AG04450 (cell line): ENCODE measurements at places on chromosomes 16 and 17.
A peak's percentile ranks its signal among the peaks of the same experiment; 100 is the strongest.

DNA sequence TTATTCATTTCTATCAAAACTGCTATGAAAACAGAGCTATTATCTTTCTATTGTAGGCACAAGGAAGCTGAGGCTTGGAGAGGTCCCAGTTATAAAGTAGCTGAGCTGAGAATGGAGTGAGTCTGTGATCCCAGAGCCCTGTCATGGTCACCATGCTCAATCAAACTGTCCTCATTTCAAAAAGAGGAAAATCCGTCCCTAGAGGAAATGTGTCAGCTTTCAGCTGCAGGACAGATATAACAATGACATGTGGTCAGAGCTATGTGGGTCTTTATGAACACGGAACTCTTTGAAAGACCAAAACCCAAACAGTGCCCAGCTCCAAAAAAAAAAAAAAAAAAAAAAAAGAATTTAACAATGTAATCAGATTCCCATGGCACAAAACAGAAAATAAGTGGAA, 266.1 kb downstream of the XYLT1 start:
- no peak for DNase-seq

GRCh38 chr17:48429638-48430586, at the start of gene SKAP1:
TSS of gene SKAP1 (minus strand) at chr17:48430214.
- DNase-seq: no peak

DNA sequence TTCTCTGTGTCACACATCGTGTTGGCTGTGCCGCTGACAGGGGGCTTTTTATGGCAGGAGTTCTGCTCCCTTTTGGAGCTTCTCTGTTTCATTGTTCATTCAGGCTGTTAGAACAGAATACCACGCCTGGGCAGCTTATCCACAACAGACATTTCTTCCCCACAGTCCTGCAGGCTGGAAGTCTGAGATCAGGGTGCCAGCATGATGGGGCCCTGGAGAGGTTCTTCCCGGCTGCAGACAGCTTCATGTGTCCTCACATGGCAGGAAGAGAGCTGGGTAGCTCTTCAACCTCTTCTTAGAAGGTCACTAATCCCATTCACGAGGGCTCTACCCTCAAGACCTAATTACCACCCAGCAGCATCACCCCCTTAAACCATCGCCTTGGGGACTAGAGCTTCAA, 65.1 kb downstream of the DHRS7C start:
- no peak for DNase-seq

GRCh38 chr16:641326-642188, at the start of gene MCRIP2:
TSS of gene MCRIP2 (plus strand) at chr16:641828. CDS start at chr16:641992, 164 bp downstream.
- DNase-seq: peak; percentile 41

DNA sequence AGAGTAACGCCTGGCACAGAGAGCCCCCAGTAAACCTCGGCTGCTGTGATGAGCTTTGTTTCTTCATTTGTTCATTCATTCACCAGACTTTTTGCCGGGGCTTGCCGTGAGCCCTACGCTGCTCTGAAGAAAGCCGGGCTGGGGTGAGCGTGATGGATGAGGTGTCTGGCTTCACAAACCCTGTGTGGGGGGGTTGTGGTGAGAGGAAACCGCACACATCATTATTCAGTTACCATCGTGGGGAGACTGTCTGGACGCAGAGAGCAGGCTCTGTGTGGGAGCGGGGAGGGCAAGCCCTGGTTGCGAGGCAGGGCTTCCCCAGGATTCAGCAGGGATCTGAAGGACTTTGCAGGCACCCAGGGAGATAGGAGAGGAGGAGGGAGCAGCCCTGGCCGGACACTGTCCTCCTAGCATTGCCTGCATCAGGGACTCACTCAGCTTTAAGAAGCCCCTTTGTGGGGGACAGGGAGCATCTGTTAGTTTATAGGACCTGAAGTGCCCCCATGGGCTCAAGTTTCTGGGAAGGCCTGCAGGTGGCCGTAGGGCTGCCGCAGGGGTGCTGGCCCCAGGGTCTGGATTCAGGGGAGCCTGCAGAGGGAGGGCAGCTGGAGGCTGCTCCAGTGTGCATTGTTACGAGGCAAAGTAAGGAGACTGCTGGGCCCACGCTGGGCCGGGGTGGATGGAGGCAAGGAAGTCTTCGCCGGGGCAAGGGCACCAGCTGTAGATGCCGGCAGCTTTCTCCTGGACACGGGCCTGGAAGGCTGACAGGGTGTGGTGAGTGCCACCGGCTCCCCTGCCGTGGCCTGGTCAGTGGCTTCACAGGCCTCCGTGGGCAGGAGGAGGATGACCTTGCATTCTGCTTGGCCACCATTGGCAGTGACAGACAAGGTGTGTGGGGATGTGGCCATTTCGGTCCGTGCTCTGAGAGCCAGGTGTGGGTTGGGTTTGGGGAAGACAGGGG, 334.5 kb downstream of the SEC14L1 start:
- DNase-seq: peak; percentile 79

GRCh38 chr16:51685498-51685897, 534.4 kb upstream of the SALL1 start:
- no peak for DNase-seq
